ENCODE measurements at places on chromosomes 12 and 14.
A peak's percentile ranks its signal among the peaks of the same experiment; 100 is the strongest.

DNA sequence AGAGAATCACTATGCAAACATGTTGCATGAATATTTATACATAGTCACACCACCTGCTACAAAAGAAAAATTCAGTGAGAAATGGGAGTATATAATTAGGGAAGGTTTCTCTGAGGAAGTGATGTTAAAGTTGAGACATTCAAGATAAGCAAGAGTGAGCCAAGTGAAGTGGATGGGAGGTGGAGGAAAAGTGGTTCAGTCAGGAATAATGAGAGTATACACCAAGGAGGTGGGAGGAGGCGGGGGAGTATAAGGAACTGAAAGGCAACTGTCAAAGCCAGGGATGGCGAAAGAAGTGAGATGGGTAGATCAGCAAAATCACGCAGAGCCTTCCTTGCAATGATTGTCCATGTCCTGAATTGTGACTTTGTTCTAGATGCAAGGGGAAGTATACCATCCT, 33.7 kb downstream of the PRKD1 start:
- DNase-seq, result no peak

- DNase-seq, result no peak
Measured at GRCh38 chr12:81088221-81088620, 10.3 kb downstream of the ACSS3 start.

DNA sequence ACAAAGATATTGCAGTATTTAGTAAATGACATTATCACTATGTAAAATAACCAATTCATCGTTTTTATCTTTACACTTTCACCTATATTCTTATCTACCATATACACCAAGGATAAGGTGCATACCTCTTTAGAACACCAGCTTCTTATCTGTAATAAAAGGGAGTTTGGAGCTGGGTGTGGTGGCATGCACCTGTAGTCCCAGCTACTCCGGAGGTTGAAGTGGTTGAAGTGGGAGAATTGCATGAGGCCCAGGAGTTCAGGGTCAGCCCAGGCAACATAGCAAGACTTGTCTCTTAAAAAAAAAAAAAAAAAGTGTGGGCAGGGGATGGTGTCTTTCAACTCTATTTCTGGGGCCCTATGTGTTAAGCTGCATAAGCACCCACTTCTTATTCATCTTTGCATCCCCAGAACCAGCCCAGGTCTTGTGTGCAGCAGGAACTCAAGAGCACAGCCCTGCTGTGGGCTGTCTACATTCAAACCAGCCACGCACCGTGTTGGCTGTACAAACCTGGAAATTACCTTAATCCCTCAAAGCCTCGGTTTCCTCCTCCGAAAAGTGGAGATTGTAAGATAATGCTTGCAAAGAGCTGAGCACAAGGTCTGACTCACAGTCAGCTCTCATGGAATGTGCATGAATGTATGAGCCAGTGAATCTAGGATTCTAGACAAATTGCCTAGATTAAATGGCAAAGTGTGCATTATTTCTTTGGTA, 256.6 kb upstream of the FOXN3 start:
- peak; percentile 53 for DNase-seq

GRCh38 chr12:10190558-10191388, 11.9 kb downstream of the TMEM52B start:
- DNase-seq, result peak; percentile 64

DNA sequence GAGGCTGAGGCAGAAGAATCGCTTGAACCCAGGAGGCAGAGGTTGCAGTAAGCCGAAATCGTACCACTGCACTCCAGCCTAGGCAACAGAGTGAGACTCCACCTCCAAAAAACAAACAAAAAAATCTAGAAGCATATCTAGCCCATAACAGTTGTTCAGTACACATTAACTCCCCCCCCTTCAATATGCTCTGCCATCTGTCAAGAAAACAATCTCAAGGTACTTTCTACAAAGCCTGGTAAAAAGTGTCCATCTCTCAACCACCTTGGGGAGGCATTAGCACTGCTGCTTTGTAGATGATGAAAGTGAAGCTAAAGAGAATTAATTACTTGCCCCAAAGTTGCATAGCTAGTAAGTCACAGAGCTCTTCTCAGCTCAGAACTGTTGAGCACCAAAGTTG, 24.9 kb downstream of the LGALS3 start:
- no peak for DNase-seq

- peak; percentile 71 for DNase-seq
Measured at GRCh38 chr14:71682337-71682736, 249.9 kb upstream of the RGS6 start.

DNA sequence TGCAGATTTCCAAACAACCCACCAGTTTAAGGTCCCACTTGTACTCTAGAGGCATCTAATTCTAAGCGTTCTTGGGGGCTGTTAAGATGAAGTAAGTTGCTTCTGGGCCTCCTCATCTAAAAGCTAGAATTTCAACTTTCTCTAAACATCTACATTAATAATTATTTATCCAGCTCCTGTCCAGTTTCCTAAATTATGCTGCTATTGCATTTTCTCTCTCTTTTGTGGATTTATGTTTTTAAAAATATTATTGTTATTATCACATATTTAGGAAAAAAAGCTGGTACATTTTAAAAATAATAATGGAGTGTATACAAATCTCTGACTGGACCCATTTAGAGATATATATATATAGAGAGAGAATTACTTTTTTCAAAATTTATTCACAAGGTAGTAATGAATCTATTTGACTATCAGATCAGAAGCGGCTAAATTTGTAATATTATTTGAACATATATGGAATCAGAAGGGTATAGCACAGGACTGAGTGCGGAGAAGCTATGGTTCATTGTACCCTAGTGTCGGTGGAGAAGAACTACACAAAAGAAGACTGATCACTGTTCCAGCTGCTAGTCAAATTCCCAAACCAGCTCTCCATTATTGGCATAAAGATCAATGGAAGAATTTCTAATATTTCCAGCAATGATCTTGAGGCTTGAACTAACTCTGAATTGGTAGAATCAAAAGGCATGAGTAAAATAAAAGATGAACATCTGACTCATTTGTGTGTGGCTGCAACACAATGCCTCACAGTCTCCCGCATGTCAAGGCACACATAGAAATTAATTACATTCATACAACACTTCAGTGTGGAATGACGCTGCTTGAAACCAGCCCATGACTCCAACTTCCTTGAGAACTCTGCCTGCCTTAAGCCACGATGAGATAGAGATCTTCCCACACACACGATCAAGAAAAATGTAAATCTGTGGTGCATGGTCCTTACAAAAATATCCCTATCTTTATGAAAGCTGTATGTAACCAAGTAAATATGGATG, 433.4 kb upstream of the OR4E1 start:
- no peak for DNase-seq

GRCh38 chr14:98328496-98328895, 943.5 kb downstream of the BCL11B start:
- DNase-seq, result no peak

Measured in fibroblast of skin of abdomen (primary cell).